Hematopoietic multipotent progenitor cell treated with erythropoietin and hydrocortisone succinate and interleukin-3 and kit ligand, for 4 days (in vitro differentiated cells): ENCODE measurements at places on chromosomes 5 and 9.

GRCh38 chr9:98101416-98101815 lies 17.6 kb downstream of the TRIM14 start:
- no peak for DNase-seq

DNA sequence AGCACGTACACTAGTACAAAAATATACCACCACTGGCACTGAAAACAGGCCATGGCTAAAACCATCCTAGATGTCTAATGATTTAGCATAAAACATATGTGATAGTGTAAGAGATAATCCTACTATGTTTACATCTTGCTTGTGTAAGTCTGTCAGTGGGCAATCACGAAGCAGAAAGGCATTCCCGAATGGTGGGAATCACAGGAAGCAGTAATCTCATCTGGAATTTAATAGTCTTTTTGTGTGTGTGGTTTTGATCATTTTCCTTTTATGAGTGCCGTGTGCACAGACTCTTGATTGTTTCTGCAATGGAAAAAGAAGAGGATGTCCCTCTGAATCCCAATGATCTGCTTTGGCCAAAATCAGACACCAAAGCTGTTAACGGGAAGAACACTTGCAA lies 200.5 kb downstream of the EBF1 start:
- no peak for DNase-seq

DNA sequence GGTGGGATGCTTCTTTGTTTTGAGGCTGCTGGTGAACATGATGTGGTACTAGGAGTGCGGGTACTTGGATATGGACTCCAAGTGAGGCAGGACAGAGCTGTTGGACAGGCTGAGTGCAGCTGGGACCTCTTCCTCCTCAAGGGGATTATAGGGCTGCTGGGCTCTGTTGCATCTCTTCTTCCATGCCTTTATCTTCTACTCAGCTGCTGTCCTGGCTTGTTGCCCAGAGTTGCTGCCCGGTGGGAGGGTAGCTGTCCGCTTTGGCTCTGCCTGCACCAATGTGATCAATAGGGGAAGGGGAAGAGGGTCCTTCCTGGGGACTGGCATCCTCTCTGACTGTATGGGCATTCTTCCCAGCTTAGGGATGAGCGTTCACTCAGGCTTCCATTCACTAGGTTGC lies 1217.9 kb upstream of the ACO1 start:
- DNase-seq = no peak

- DNase-seq = peak; percentile 42
Measured at GRCh38 chr5:126970517-126971017, 59.8 kb downstream of the MARCHF3 start.

GRCh38 chr5:77379558-77380061 lies 112.5 kb downstream of the WDR41 start:
- DNase-seq = no peak

- no peak for DNase-seq
Measured at GRCh38 chr9:97858393-97858713, 5.3 kb downstream of the FOXE1 start.

- DNase-seq = no peak
Measured at GRCh38 chr5:141657937-141658545, 6.8 kb upstream of the FCHSD1 start.

DNA sequence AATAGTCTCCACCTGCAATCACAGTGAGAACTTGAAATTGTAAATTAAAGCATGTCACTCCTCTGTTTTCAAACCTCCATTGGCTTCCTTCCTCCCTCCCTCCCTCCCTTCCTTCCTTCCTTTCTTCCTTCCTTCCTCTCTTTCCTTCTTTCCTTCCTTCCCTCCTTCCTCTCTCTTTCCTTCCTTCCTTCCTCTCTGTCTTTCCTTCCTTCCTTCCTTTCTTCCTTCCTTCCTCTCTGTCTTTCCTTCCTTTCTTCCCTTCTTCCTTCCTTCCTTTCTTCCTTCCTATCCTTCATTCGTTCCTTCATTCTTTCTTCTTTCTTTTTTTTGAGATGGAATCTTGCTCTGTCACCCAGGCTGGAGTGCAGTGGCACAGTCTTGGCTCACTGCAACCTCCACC lies 595.0 kb upstream of the ZNF608 start:
- DNase-seq = no peak

DNA sequence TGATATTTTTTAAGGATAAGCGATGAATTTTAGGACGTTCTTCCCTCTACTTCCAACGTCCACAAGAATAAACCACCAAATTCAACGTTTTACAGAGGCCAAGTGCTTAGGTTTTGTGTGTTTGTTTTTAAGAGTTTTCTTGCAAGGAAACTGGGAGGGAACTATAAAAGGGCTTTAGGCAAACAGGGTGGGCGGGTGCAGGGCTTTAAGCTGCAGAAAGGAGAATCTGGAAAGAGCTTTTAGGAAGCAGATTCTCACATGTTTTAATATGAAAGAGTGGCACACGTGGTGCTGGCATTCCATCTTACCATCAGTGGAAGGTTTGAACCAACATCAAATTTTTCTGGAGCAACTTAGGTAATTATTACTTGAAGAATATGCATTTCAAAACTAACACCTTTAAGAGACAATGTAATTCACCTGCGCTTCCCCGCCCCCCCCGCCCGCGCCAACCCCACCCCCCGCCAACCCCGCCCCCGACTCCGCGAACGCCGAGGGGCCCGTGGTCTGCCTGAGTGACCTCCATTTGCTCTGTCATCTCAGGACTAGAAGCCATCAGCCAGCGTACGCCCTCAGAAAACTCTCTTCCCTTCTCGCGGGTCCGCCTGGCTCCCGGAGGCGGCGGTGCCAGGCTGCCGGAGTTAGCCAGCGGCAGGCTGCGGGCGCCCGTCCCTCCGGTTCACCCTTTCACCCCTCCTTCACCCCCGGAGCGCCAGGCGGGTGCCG lies 911 bp upstream of the PIK3R1 start:
- DNase-seq = peak; percentile 53

DNA sequence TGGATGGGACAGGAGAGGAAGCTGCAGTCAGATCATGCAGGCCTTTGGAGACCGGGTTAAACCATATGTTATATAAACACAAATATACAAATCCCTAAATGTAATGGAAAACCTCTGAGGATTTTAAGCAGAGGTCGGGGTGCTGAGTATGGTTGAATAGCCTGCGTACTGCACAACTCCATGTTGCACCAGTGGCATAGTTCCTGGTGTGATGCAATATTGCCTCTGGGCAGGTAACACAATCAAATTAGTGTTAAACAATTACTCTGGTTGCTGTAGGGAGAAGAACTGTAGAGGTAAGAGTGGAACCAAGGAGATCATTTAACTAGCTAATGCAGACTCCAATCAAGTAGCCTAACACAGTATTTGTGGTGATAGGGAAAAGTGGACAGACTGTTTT lies 21.3 kb upstream of the RNF145 start:
- DNase-seq = no peak

GRCh38 chr5:149456597-149457392 lies 77.7 kb upstream of the IL17B start:
- DNase-seq = peak; percentile 95

GRCh38 chr5:88941581-88941980 lies 58.6 kb upstream of the MEF2C start:
- DNase-seq = no peak

GRCh38 chr5:160348080-160348479 lies 22.3 kb downstream of the C1QTNF2 start:
- peak; percentile 89 for DNase-seq

DNA sequence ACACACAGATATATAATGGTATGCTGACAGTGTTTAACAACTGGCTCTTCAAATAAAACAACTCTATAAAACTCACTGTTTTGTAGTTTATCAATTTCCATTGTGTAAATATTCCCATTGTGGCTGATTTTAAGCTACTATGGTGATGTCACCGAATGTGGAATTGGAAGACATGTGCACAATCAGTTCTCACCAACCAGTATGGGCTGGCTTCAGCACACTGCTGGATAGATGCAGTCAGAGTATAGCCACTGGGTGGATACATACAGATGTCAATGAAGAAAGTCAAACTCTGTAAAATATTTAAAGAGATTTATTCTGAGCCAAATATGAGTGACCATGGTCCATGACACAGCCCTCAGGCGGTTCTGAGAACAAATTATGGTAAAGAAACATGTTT lies 475.9 kb upstream of the SMARCA2 start:
- no peak for DNase-seq

DNA sequence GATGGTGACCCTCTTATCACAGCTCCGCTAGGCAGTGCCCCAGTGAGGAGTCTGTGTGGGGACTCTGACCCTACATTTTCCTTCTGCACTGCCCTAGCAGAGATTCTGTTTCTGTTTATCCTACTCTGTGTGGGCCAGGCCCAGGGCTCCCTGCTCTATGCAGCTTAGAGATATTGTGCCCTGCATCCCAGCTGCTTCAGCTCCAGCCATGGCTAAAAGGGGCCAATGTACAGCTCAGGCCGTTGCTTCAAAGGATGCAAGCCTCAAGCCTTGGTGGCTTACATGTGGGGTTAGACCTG lies 2030.7 kb upstream of the CDH9 start:
- DNase-seq = no peak

DNA sequence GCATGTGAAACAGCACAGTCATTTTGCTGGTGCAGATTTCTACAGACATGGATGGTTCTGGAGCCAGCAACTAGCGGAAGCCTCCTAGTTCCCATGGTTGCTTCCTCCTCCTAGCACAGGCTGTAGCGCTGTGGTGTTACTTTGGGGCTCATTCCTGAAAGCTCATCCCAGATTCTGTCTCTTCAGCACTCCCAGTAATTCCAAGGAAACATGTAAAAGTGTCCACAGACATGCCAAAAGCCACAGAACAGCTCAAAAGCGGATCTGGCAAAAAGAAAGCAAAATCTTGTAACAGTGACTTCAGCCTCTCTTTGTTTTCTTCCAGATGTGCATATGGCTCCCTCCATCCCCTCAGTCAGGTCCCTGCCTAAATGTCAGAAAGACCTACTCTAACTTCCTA lies 144.1 kb downstream of the CEP120 start:
- no peak for DNase-seq

- DNase-seq = no peak
Measured at GRCh38 chr5:15695215-15695731, 195.3 kb downstream of the FBXL7 start.

- DNase-seq = no peak
Measured at GRCh38 chr9:13467157-13467556, 187.7 kb upstream of the MPDZ start.

DNA sequence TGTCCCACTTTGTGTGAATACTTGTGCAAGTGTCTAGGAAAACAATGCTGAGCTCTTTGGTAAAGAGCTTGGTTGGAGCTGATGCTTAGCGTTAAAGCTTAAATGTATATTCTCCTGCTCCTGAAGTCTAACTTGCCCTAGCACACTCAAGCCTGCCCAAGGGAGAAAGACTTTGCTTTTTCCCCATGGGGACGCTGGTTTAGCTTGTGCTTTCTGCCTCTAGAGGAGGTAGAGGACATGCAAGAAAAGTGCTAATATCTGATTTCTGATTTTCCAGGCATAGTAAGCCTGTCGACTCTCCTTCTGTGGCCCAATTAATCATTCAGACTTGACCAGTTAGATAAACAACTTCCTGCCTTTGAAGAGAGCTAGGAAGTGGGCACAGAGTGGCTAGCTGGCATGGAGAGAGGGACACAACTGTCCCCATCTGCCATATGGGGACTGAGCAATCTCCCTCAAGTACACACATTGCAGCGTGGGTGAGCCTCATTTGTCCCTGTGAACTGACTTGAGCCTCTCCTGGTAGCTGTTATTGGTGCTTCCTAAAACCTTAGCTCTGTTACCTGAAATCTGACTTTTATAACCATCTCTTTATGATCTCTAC lies 348.4 kb downstream of the BRINP1 start:
- DNase-seq = no peak

DNA sequence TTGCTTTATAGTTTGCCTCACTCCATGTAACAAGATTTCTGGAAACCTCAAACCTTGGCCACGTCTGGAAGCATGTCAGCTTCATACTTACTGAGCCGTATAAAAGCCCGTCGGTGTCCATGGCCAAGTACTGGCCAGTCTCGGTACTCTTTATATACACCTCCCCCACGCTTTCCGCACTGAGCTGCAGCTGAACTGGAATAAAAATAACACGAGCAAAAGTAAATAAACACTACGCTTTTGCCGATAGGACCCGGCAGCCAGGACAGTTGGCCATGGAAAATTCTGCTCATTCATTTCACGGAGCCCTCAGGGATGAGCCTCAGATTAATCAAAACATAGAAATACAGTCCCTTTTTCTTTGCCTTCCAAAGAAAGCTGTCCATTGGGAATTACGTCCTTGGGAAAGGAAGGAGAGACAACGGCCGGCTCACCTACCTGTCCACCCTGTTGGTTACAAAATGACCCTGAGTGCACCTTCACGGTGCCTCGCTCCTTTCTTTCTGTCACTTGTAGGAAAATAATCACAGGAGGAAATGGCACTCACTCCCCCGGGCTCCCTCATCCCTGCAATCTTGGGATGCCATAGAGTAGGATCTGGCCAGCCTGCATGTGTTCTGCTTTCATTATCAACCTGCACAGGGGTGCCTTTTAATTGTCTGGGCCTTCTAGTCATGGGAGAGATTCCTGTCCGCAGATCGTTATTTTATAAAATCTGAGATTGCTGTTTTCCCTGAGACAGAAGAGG lies 85.1 kb downstream of the FGF1 start:
- DNase-seq = no peak

DNA sequence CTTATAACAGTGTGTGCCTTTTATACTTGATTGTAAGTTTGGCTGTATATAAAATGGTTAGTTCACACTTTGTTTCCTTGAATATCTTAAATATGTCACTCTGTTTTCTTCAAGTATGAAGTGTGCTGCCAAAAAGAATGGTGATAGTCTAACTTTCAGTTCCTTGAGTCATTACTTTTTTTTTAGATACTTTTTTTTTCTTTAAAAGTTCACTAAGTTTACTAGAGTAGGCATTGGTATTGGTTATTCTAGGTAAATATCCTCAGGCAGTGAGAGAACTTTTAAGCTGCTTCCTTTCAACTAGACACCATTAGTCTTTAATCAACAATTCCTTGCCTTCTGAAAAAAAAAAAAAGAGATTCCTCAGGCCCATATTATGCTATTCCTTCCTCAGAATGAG lies 41.9 kb downstream of the SPEF2 start:
- DNase-seq = no peak
